ENCODE measurements at places on chromosomes 1 and 21.
A peak's percentile ranks its signal among the peaks of the same experiment; 100 is the strongest.

DNA sequence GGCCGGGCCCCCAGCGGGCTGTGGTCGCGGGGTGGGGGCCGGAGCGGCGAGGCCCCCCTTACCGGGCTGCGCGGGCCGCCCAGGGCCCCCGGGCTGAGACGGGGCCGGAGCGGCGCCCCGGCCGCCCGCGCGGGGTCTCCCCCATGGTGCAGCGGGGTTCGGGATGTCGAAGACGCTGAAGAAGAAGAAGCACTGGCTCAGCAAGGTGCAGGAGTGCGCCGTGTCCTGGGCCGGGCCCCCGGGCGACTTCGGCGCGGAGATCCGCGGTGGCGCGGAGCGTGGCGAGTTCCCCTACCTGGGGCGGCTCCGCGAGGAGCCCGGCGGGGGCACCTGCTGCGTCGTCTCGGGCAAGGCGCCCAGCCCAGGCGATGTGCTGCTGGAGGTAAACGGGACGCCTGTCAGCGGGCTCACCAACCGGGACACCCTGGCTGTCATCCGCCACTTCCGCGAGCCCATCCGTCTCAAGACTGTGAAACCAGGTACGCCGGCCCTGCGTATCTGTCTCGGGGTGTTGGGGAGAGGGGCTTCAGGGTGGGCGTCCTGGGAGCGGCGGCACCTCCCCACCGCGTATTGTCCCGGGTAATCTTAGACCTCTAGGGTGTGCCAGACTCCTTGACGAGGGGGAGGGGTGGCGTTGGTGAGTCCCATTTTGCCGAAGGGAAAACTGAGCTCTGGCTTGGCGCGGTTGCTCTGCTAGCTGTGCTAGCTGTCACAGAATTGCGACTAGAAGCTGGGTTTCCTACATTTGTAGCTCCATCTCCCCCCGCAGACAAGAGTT lies 745 bp downstream of the MAGI3 start:
- DNase-seq = peak; percentile 37

DNA sequence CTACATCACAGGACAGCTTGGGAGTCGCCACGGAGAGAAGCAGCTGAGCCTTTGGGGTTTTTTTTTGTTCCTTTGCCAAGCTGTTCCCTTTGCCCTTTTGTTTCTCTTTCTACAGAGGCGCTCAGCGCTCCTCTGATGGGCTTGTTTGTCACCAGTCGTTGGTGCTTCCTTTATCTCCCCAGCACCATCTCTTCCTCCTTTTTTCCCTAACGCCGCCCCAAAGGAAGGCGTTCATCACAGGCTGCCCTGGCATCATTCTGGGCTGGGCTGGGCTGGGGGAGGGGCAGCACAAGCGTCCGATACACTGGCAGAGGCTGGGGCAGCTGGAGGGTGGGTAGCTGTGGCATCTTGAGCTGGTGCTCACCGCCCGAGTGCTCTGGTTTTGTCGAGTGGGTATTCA lies 10.5 kb downstream of the IGSF21 start:
- DNase-seq = no peak

- no peak for DNase-seq
Measured at GRCh38 chr21:44704636-44705001, 6.8 kb downstream of the TSPEAR start.

DNA sequence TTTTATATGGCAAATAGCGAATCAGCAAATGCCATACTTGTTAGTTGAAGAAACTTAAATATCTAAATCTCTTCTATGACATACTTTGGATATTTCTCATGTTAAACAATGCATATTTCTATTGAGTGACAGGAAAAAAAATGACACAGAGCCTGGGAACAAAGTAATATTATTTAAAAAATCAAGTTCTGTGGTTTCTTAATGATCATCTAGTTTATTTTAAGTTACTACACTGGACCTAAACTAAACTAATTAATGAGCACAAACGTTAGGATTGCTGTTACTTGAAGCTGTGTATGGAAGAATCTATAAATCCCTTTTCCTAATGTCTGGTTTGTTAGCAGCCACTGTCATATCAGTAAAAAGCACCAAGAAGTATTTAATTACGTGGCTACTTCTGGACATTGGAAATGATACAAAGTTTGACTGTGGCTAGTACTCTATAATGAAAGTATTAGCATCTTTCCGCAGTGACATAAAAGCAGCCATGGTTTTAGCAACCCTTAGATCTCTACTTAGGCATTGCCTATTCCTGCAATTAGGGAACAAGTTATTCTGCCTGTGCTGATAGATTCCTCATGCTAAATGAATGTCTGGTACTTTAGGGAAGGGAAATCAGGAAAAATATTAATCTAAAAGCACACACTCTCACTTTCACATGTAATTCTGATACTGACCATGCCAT lies 981.7 kb upstream of the B3GALT2 start:
- no peak for DNase-seq

- no peak for DNase-seq
Measured at GRCh38 chr1:222040121-222040805, 298.4 kb upstream of the DUSP10 start.

GRCh38 chr1:22090867-22091266 lies 38.4 kb downstream of the CDC42 start:
- no peak for DNase-seq

- no peak for DNase-seq
Measured at GRCh38 chr1:196797891-196798290, 21.6 kb upstream of the CFHR1 start.

DNA sequence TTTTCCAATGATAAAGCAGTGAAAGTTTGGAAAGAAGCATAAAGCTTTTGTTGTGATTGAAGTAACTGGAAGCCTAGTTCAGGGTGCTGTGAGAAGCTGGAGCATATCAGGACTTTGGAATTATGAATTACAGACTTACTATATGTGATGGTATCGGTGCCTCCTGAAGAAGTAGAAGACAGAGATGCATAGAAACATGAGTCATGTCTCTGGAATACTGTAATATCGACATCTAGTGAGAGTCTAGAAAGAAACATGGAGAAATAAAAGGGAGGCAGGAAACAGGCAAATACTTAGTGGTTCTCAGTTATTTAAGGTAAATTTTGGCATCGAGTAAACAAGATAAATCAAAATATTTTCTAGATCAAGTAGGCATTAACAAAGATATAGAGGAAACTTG lies 103.0 kb downstream of the CAMTA1 start:
- DNase-seq = no peak

DNA sequence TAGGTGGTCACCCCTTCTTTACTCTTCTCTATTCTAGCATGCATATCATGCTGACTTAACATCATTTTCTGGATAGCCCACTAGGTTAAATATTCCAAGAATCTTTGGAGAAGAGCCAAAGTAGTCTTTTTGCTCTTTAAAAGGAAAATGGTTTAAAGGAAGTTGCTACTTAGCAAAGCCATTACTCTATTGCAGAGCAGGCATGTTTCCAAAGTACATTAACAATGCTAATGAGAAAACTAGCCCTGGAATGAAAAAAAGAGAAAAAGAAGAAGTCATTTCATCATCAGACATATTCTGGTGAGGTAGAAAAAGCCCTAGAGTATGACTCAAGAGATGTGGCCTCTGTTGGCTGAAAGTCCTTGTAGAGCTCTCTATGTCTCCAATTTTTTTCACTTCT lies 74.0 kb downstream of the NUF2 start:
- DNase-seq = no peak

GRCh38 chr1:52386458-52386857 lies 17.8 kb downstream of the ORC1 start:
- no peak for DNase-seq

DNA sequence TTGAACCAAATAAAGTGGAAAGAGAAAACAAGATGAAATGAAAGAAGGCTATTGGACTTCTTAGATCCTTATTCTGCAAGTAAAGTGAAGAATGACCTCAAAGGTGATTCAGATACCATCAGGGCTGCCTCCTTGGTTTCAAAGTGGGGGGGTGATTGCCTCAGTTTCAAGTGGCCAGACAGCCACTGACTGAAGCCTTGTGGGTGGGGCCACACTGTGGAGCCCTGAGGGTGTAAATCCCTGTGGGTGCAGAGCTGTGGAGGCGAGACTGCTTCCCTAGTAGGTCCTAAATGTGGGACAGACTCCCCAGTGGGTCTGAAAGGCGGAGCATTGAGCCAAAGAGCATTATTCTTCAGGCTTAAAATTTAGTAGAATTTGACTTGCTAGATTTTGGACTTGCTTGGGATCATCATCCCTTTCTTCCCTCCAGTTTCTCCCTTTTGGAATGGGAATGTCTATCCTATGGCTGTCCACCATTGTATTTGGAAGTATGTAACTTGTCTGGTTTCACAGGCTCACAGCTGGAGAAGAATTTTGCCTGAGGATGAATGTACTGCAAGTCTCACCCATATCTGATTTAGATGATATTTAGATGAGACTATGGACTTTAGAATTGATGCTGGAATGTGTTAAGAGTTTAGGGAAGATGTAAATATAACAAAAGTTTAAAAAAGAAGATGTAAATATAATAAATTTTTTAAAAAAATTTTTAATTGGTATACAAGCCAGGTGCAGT lies 71.6 kb upstream of the SOX13 start:
- no peak for DNase-seq

GRCh38 chr1:68811806-68812205 lies 314.9 kb upstream of the DEPDC1 start:
- DNase-seq = peak; percentile 91

DNA sequence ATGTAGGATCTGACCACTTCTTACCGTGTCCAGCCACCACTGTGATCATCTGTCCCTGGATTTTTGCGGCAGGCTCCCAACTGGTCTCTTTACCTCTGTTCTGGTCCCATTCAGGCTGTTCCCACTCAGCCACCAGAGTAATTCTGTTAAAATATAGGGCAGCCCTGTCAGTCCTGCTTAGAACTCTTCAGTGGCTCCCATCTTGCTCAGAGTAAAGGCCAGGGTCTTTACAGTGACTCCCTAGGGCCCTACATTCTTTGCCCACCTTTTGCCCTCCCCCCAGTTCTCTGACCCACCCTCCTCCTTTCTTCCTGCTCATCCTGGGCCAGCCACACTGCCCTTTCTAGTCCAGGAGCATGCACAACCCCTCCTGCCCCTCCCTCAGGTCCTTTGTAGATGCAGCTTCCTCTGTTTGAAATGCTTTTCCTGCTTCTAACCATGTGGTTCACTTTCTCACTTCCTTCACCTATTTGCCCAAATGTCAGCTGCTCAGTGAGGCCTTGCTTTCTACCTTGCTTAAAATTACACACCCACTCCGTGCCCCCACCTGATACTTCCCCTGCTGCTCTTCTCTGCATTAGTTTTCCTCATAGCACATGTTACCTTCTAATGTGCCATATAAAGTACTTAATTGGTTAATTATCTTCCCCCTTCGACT lies 7.8 kb downstream of the UBIAD1 start:
- peak; percentile 27 for DNase-seq
